Right lung (tissue), 10 donors: ENCODE measurements at places on chromosomes 16 and 17. TPM values are rescaled to one million over a fixed set of nuclear protein-coding genes. Genes with fewer than 3 reads are reported as not detected.

GRCh38 chr17:78707016-78707415 lies 75.1 kb downstream of the CYTH1 start:
- DNase-seq = no peak

GRCh38 chr17:63988127-63988478 lies 10.0 kb upstream of the PRR29 start:
- no peak for DNase-seq

- no peak for DNase-seq
Measured at GRCh38 chr16:8785408-8785807, 12.0 kb downstream of the TMEM186 start.

GRCh38 chr16:14360326-14361037 lies 269.6 kb downstream of the PARN start:
- no peak for DNase-seq

DNA sequence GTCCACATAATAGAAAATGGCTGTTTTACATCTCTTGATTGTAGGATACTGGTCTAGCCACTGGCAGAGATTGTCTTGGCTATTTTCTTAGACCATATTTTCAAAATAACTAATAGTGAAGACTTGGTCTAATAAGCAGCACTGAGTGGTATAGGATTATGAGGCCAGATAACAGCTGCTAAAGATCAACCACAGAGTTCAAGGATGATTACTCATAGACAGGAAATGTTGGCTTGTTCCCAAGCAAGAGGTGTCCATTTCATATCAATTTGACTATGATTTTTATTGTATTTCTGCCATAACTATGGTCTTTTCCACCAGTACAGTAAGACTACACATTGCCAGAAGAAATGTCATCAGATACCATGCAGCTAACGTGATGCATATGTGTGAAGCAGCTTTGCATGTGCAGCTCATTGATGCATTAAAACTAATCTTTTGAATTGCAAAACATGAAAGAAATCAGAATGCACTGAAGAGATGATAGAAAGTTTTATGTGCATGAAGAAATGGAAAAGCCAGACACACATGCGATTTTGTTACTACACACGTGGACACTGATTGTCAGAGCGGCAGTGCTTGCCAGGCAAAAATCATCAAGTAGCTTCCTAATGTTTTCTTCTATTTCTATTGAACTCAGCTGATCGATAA lies 693.3 kb downstream of the CDH11 start:
- DNase-seq = no peak

DNA sequence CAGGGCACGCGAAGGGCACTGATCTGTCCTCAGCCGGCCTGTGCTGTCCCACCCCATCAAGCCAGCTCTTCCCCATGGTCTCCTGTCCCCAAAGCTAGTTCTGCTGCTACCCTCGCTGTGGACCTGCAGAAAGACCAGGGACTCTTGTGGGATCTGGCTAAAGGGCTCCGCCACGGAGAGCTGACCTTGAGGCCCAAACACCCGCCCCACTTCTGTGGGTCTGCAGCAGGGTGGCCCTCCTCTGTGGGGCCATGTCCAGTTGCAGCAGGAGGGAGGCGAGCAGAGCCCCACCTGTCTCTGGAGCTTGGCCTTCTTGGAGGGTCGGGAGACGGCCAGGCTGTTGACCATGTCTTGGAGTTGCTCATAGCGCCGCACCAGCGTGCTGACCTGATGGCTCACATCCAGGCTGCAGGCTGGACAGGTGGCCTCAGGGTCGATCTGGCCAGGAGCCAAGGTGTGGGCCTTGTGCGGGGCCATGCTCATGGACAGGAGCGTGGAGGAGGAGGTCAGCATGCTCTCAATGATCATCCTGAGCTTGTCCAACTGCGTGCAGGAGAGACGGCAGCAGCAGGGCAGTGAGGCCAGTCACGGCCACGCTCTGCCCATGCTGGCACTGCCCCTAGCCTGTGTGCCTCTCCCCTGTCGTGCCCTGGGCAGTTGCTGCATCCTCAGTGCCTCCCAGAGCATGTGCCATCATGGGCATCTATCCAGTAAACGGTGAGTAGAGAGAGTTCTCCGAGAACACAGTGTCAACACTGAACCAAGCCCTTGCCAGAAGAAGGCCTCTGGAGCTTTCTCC lies 16.6 kb downstream of the UBALD2 start:
- no peak for DNase-seq

The CLEC16A gene
- 16.5 TPM for polyA plus RNA-seq

The NPIPB13 gene
- 29.2 TPM for polyA plus RNA-seq
